Activated CD8-positive, alpha-beta memory T cell treated with anti-CD3 and anti-CD28 coated beads for 24 hours (primary cell): ENCODE measurements at places on chromosomes 5 and 9.

DNA sequence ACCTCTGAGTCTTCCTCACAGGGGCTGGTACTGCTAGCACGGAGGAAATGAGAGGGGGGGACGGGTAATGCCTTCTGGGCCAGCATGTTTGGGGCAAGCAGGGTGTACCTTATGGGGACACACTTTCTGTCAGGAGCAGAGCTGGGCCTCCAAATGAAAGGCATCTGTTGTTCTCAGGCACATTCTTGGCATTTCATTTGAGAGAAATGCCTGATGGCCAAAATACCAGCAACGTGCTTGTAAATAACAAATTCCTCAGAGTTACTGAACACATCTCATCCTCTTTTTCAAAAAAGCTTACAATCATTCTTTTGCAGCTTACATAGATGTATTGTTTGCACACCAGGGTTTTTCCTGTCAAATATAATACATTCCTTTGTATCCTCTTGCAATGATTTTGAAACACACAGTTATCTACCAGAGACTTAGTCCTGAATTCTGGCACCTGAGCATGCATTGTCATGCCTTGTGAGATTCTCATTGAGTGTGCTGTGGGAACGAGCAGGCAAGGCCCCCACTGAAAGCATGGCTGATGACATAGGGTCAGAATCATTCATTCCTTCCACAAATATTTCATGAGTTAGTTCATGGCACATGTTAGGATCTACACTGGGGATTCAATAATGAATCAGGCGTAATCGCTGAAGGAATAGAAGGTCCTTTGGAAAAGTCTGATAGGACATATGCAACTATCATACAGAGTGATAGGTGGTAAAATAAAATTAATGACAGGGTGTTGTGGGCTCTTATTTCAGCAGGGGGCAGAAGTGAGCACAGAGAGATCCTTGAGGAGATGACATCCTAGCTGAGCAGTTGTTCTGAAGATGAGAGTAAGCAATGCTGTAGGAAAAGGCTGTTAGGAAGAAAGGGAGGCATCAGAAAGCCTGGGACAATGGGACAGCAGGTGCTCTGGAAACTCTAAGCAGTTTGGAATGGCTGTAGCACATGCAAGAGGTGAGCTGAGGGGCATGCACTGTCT lies 260.9 kb upstream of the TUT7 start:
- no peak for DNase-seq

DNA sequence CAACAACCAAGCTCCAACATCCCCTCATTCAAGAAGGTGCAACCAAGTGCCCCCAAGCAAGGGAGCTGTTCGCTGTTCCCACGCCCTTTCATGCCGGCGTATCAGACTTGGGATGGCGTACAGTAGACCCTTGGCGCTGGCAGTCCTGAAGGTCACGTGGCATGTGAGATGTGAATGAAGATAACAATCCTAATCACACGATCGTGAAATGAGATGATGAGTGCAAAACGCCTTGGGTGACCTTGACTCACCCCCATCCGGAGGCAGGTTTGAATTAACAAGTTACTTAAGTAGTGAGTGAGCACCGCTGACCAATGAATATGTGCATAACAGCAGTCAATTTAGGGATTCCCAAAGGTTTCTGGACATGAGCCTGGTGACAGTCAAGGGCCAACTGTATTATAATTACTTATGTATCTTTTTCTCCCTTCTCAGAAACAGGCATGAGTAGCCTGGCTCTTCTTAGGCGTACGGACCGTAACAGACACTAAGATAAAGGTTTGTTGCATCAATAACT lies 150.2 kb downstream of the TTLL11 start:
- no peak for DNase-seq

- no peak for DNase-seq
Observed at GRCh38 chr9:95845751-95846150, 29.7 kb upstream of the ERCC6L2 start.

DNA sequence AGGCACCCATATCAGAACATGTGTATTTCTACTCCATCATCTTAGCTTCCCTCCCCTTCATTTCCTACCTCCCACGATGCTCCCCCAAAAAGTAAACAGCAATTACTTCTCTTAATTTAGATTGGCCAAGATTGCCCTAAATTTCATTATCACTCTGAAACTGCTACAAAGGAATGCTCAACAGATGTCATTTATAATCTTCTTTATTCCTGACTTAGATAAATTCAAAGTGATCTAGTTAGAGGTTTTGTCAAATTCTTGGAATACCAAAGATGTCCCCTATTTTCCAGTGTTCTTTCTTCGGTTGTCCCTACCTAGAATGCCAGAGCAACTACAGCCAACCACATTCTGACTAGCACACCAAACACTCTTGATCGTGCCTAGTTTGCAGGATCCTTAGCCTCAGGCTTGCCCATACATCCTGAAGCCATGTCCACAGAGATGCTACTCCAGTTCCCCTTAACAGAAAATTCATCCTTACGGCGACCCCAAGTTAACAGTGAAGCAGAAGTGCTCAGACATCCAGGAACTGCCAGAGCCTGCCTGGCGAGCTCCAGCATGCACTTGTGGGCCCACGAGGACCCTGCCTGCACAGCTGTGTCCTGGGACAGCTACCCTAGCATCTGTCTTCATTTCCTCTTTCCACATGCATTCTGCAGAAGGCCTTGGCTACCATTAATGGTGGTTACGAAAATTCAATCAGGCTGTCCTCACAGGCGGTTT lies 31.6 kb downstream of the DAP start:
- DNase-seq = no peak

GRCh38 chr5:51382521-51383130 lies 622 bp upstream of the ISL1 start:
- DNase-seq = no peak

DNA sequence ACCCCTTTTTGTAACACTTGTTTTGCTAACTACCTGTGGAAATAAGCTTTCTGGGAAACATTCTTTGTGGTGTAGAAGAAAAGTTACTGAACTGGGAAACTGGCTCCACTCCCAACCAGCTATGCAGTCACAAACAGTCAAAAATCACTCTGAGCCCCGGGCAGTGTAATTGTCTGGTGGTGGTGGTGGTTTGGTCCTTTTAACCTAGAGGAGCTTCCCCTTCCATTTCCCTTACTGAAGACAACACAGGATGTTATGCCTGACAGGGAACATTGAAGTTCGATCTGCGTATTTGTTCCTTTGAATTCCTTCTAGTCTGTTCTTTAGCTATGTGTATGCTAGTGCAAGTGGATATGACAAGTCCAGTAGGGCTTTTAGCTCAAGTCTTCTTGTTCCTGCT lies 56.8 kb upstream of the TBCA start:
- no peak for DNase-seq

DNA sequence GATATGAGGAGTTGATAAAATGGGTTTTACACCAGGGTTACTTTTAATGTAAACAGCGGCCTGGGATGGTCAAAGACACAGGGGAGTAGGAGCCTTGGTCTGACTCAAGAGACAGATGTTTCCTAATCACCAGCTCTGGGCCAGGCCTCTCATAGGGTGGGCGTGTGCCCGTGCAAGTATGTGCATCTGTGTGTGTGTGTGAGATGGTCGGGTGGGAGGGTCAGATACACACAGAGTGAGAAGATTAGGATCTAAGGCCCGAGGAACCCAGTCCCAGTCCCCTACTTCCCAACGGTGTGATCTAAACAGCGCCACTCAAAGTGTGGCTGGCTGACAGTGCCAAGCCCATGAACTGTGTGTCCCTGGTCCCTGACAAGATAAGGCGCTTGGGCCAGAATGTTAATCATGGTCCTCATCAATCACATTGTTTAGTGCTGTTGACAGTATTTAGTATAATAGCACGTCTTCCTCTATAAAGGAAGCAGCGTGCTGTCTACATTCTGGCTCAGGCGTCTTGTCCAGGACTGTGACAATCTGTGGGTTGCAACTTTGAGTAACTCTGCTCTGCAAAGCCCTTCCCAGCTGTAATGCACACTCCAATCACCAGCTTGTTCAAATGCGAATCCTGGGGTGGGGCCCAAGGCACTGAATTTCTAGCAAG lies 173.7 kb downstream of the DAB2IP start:
- DNase-seq = peak; percentile 38

DNA sequence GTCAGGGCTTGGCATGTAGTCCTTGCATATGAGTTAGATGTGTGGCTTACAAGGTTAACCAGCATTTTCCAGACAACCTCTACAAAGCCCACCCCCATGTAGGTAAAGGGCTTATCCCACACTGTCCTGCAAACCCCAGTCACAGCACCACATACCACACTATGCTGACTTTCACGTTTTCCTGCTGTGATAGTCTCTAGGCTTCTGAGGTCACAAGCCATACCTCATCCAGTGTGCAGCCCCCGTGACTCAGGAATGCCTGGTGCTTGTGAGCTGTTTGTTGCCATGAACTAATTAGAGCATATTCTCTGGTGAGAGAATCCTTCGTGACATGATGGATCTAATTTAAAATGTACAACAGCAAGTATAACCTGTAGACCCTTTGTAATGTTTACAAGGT lies 50.8 kb downstream of the ERAP1 start:
- no peak for DNase-seq

DNA sequence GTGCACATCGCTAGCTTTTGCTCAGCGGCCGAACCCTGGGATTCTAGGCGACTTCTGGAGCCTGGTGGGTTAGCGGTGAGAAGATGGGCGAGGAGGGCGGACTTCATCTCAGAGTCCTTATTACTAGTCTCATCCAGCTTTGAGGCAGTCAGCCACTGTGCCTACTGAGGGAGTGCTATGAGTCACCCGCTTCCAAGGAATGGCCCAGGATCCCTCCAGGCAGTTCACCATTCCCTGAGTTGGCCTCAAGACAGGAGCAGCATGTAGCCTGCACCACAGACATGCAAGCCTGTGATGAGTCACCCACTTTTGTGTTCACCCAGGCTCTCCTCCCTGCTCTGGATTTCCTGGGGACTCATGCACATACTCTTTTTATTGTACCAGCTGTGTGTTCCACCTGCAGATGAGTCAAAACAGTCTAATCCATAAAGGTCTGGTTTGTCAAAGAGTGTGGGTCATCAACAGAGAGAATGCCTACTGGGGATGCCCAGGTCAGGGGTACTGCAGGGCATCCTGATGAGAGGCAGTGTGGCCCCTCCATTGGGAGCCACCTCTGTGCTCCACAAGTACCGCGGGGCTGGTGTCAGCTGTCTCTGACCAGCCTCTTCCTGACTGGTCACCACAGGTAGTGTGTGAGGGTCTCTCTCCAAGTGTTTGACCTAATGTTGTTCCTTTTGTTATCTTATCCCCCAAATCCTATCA lies 20.2 kb downstream of the SLC22A5 start:
- no peak for DNase-seq

GRCh38 chr9:133303266-133304157 lies 28.5 kb upstream of the ABO start:
- DNase-seq = peak; percentile 24

GRCh38 chr5:74327339-74327685 lies 313.2 kb downstream of the ENC1 start:
- no peak for DNase-seq

DNA sequence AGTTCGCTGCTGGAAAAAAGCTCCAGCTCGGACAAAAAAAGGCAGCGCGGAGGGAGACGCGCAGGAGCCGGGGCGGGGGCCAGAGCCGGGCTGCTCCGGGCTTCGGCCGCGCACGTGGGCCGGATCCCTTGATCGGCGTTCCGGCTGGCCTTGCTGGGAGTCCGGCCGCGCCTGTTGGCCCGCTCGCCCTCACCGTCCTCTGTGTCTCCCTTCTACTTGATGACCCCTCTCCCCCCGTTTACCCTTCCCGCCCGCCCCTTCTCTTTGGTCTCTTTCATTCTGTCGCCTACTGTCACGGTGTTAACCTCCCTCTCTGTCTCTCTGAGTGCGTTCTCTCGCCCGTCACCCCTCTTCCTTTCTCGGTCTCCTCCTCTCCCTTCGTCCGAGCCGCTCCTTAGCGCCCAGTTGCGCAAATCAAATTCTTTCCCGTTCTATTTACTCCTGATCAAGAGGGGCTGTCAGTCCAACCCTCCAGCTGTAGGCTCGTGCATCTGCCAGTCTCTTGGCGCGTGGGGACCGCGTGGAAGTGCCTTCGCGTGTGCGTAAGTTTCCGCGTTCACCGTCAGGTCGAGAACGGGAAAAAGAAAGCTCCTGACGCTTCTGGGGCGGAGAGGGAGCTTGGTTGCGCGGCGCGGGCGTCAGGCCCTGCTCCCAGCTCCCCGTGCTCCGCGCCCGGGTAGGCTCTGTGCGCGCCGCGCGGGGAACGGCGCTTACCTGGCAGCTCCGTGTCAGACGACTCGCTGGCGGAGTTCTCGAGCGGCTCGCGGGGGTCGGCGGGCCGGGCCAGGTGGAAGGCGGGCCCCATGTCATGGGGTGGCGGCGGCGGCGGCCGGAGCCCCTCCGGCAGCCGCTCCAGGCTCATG lies 798 bp downstream of the PITX1 start:
- DNase-seq = no peak

- DNase-seq = peak; percentile 85
Observed at GRCh38 chr9:36486933-36487481, 85.7 kb upstream of the MELK start.

- DNase-seq = no peak
Observed at GRCh38 chr9:89951675-89952074, 346.9 kb downstream of the GADD45G start.

DNA sequence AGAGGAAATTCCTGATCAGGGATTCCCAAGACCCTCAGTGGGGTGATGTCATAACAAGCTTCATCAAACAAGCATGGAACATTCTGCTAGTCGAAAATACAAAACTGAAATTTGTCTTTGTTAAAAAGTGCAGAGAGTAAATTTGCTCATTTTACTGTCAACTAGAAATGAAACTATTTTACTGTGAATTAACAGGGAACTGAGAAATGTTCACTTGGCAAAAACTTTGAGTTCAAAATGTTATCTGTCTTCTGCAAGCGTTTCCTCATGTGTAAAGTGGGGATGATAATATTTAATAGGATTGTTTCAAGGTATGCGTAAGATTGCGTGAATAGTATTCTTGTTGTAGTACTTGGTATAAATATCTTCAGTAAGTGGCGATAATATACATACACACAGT lies 45.4 kb downstream of the ALDH1A1 start:
- no peak for DNase-seq

DNA sequence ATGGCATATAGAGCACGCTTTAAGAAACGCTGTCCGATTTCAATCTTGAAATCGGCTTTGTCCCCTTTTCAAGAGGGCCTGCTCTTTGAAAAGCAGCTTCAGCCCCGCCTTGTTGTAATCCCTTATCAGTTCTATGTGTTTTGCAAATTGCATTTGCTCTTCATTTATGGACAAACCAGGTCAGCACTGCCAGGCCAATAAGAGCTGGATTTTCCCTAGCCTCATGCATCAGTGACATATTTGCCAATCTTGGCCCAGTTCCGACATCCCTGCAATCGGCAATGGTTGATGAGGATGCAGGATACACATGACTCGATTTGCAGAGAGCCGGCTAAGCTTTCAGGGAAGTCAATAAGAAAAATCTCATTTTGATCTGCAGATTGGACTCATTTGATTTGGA lies 529.1 kb upstream of the CLINT1 start:
- no peak for DNase-seq

- no peak for DNase-seq
Observed at GRCh38 chr5:1753490-1753889, 46.1 kb downstream of the MRPL36 start.

GRCh38 chr9:135708164-135708563 lies 6.2 kb downstream of the KCNT1 start:
- DNase-seq = no peak

DNA sequence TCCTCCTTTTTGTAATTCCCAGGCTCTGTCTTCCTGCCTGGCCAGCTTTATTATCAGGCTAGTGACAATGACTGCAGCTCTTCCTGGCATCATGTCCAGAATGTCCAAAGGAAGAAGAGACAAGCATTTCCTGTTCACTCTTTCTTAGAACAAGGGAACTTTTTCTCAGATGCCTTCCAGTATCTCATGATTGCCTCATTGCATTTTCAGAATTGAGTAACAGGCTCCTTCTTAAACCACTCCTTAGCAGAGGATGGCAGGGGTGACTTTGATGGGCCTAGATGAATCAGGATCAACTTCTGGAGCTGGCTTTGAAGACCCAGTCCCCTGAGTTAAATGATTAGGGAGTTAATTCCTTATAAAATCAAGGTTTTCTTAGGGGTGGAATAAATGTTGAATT lies 92.9 kb upstream of the RASGRF2 start:
- no peak for DNase-seq
